ENCODE measurements at places on chromosomes 3 and 15.

DNA sequence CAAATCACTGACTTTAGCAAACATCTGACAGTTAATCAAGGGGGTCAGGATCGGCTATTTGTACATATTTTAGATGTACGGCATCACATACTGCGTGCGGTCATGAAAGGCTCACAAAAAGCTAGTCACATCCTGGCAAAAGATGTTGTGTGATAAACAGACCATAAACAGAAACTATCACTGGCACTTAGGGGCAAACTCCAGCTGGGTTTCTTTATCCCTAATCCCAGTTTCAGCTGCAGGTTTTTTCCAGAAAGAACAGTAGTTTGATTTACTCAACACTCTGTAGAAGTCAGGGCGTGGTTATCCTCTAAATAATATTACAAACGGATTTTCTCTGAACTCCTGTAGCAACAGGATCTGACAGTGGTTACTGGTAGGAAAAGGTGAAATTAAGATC, 112.4 kb upstream of the BHLHE40 start:
- peak; percentile 81 for DNase-seq

DNA sequence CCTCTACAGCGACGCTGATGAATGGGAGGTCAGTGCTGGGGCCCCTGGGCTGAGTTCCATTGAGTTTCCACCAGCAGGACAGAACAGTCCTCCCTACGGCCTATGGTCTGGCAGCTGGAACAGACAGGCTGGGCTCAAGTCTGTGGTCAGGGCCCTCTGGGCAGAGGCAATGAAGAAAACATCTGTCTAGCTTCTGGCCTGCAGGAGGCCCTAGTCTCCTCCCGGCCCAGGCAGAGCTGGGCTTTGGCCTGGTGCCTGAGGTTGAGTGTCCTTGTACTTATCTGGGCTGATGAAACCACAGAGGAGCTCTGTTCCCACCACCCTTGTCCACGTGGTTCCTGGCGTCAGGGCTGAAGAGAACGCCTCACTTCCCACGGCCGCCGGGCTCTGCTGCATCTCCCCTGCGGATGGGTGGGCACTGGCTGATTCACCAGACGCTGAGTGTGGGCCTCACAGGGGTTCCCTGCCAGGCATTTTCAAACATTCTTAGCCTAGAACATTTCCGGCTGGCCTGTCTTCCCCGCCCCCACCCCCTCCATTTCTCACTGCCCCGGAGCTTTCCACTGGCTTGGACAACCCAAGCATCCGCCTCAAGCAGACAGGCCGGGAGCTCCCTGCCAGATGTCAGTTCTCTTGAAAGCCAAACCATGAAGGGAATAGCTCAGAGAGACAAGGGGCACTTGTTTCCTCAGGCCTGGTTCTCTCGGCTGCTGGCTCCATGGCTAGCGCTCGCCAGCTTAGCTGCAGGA, 20.3 kb downstream of the PPCDC start:
- peak; percentile 100 for DNase-seq

DNA sequence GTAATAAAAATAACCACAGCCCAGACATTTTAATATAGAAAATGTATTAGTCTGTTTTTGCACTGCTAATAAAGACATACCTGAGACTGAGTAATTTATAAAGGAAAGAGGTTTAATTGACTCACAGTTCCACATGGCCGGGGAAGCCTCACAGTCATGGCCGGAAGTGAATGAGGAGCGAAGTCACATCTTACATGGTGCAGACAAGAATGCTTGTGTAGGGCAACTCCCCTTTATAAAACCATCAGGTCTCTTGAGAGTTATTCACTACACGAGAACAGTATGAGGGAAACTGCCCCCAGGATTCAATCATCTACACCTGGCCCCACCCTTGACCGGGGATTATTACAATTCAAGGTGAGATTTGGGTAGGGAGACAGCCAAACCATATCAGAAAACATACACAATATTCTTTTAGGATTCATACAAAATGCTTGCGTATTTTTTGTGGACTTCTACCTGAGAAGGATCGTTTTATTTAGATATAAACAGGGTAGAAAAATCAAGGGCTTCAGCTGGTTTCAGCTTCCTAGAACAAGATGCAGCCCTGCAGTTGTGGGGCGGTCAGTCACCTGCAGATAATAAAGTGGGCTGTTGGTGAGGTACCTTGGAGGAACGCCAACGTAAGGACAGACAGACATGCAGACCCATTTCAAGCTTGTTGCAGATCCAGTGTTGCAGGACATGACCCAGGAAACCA, 101.9 kb downstream of the TNIK start:
- no peak for DNase-seq

GRCh38 chr3:194686816-194687637, 1.3 kb downstream of the FAM43A start:
- DNase-seq = peak; percentile 43

- no peak for DNase-seq
Observed at GRCh38 chr15:86556396-86557017, 476.8 kb downstream of the AGBL1 start.

GRCh38 chr3:72123908-72124441, 339.0 kb upstream of the PROK2 start:
- DNase-seq = peak; percentile 98

DNA sequence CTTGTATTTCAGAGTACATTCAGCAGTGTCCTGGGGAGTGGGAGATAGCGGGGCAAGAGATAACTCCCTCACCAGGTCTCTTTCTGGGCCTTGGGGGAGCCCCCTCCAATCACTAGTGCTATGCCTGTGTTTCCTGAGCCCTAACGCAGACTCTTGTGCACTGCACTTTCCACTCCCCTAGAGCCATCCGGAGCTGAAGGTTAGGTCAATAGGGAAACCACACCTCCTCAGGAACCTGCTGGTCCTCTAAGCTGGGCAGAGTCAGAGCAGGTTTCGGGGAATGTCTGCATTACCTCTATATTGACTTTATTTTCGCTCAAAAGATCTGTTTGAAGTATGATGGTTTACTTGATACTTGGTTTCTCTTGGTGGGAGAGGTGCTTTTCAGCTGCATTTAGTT, 617.0 kb upstream of the ROBO1 start:
- DNase-seq = no peak
